ENCODE measurements at places on chromosomes 13 and 19.

DNA sequence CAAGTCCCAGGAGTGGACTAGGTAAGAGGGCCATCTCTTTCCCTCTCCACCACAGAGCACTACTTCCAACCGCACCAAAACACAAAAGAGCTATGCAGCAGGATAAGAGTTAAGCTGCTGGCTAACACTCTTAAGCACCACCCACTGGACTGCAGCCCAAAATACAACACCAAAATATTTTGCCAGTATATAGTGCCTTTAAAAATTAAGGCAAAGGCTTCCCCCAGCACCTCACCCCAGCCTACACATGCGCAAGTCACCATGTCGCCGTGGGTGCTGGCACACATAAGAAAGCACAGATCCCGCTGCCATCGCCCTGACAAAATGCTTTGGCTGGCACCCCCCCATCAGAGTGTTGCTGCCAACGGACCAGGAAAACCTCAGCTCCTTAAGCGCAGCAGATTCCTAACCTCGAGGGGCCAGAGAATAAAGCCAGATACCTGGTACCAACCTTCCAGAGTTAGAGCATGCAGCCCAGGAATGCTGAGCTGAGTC is 608.3 kb downstream of the PCDH17 start:
- no peak for DNase-seq

DNA sequence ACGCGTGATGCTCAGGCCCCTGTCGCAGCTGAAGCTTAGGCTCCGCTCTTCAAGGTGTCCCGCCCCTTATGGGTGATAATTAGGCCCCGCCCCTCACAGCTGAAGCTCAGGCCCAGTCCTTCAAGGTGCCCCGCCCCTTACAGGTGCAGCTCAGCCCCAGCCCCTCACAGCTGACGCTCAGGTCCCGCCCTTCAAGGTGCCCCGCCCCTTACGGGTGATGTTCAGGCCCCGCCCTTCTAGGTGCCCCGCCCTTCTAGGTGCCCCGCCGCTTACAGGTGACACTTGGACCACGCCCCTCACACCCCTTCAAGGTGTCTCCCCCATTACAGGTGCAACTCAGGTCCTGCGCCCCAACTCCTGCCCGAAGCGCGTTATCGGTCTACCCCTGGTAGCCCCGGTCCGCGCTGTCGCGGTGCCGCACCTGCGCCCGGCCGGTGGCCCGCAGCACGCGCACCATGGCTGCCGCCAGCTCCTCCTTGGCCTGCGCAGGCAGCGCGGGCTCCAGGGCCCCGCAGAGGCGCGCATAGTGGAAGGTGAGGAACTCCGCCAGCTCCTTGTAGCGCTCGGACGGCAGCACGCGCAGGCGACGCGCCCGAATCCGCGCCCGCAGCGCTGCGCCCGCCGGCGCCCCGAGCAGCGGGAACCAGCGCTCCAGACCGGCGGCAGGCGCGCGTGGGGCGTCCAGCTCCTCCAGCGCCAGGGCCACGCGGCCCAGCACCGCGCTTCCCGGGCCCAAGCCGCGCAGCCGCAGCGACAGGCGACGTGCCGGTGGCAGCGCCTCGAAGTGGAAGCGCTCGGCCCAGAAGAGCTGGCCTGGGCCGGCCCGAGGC is 7.3 kb downstream of the RASAL3 start:
- DNase-seq = no peak

DNA sequence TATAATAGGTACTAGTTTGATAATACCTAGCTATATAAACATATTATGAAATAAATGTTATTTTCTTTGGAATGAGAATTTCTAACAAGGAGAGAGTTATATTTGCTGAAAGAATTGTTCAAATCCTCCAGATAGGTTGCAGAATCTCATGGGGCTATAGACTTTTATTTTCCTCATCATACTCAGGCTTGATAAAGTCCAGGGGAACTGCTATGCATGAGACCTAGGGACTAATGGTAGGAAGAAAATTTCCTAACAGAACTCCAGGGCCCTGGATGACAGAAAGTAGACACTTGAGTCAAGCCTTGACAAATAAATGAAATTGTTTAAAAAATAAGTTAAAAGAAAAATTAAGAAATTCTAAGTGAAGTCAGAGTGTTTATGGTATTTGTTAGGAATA is 138.5 kb upstream of the DACH1 start:
- no peak for DNase-seq

DNA sequence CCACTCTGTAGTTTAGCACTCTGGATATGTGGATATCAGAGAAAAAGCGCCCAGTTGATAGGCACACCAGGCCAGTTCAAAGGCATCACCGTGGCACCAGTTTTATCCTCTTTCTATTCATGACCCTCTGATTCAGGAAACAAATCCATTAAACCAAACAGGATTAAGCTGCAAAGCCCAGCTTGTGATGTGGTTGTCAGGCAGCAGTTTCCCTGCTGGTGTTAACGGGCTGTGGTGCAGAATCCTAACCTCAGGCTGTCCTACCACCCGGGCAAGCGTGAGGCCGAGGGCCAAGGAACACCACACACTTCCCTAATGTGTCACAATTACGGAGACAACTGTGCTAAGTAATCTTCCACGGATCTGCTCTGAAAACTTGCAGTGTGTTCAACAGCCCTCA is 209.1 kb downstream of the OLFM4 start:
- DNase-seq = no peak

All from activated CD4-positive, alpha-beta T cell treated with anti-CD3 and anti-CD28 coated beads, Interleukin-2, amount 50 U/mL, for 4 hours (primary cell).